Articular chondrocyte of knee joint (primary cell): ENCODE measurements at places on chromosomes 3 and 15. TPM values are rescaled to one million over a fixed set of nuclear protein-coding genes. Genes with fewer than 3 reads are reported as not detected.

The MOBP gene
- not detected in 2 replicates for total RNA-seq

The STX19 gene
- total RNA-seq: 0.13 TPM in 1 of 2 replicates, not detected in the other

The WDR53 gene
- 5.5 and 6.7 TPM in 2 replicates for total RNA-seq

The SLC9C1 gene
- total RNA-seq: under 0.01 TPM in 1 of 2 replicates, not detected in the other

The CCDC50 gene
- 64.0 and 73.7 TPM in 2 replicates for total RNA-seq

The GRK7 gene
- not detected in 2 replicates for total RNA-seq

The FOXL2NB gene
- 0.13 and 0.22 TPM in 2 replicates for total RNA-seq

The SGO1 gene
- 4.2 and 5.4 TPM in 2 replicates for total RNA-seq

The TGM4 gene
- total RNA-seq: not detected in 2 replicates

The GOLGA6D gene
- not detected in 2 replicates for total RNA-seq

The RHO gene
- not detected in 2 replicates for total RNA-seq

The NR1I2 gene
- 0.11 and 0.13 TPM in 2 replicates for total RNA-seq

The WNT5A gene
- 141 and 519 TPM in 2 replicates for total RNA-seq

The HRH1 gene
- total RNA-seq: 34.6 and 41.0 TPM in 2 replicates

The GHRL gene
- 0.52 TPM in 1 of 2 replicates, not detected in the other for total RNA-seq

The C3orf62 gene
- 2.4 and 2.5 TPM in 2 replicates for total RNA-seq

The YEATS2 gene
- total RNA-seq: 29.4 and 36.6 TPM in 2 replicates

The GAP43 gene
- total RNA-seq: 0.39 and 0.65 TPM in 2 replicates

The P2RY13 gene
- not detected in 2 replicates for total RNA-seq

The USP13 gene
- total RNA-seq: 11.8 and 12.9 TPM in 2 replicates

The KBTBD13 gene
- not detected in 2 replicates for total RNA-seq

The LNP1 gene
- total RNA-seq: 4.7 and 5.1 TPM in 2 replicates

The PLXNA1 gene
- 48.2 and 62.9 TPM in 2 replicates for total RNA-seq

The CYP8B1 gene
- not detected in 2 replicates for total RNA-seq

The ADAMTS7 gene
- total RNA-seq: 3.1 and 5.1 TPM in 2 replicates

The ASB7 gene
- 14.9 and 17.9 TPM in 2 replicates for total RNA-seq

The CHRNA7 gene
- total RNA-seq: 0.22 and 0.65 TPM in 2 replicates

The RHOV gene
- not detected in 2 replicates for total RNA-seq

The CERS3 gene
- total RNA-seq: not detected in 2 replicates

The CLEC3B gene
- total RNA-seq: 44.4 and 95.3 TPM in 2 replicates

The MUC20 gene
- 1.4 and 1.6 TPM in 2 replicates for total RNA-seq

The IL17RC gene
- total RNA-seq: 41.4 and 51.8 TPM in 2 replicates

The DZIP1L gene
- total RNA-seq: 32.0 and 32.9 TPM in 2 replicates

The CLDN18 gene
- under 0.01 TPM in 1 of 2 replicates, not detected in the other for total RNA-seq

The KCNAB1 gene
- 1.0 and 1.2 TPM in 2 replicates for total RNA-seq

The SCAANT1 gene
- not detected in 2 replicates for total RNA-seq

The GCNT3 gene
- 5.1 and 5.8 TPM in 2 replicates for total RNA-seq
